ENCODE measurements at places on chromosomes 4 and X.

DNA sequence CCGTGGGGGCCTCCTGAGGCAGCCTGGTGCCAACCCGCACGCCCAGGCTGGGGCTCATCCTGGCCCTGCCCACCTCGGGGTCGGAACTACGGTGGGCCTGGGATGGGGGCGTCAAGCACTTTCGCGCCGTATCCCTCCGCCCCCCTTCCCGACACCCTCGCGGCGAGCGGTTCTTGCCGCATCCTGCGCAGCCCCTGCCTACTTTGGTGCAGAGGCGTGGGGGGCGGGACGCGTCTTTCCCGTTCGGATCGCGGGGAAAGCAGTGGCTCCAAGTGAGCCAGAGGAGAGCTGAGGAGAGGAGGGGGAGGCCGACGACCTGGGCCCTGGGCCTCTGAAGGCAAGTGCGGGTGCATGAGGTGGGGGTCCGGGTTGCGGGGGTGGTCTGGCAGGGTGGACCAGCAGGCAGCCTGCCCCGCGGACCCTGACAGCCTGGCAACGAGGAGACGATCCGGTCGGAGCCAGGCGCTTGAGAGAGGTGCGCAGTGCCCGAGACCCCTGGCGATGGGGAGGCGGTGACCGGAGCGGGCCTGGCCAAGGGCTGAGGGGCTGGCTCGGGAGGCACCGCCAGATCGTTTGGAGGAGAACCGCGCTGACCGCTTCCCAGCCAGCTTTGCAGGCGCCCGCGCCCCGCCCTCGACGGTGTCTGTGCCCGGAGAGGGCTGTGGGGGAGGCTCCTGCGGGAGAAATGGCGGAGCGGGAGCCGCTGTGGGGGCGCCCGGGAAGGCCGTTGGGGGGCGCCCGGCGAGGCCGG lies at the start of gene GPRASP2:
GPRASP2 (plus strand) TSS at position 233 of the 751 bp plus-strand sequence. CDS start 2,422 bp downstream, outside the sequence.
- DNase-seq: no peak

GRCh38 chrX:7828594-7828993 lies 14.4 kb upstream of the VCX start:
- DNase-seq: no peak

DNA sequence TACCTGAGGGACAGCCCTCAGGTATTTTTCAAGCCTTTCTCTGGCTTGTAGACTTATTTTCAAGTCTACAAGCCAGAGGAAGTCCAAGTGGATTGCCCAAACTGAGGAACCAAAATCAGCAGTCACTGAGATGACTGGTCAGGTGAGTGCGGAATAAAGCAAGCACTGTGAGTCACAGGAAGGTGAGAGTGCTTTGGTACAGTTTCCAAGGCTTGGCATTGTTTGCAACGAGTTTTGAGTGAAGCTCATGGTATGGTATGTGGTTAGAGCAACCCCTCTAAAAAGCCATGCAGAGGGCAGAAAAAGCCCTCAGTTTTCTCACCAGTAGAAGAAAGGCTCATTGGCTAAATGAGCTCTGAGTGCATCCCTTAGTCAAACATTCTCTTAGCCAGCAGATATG lies 112.8 kb upstream of the EOLA2 start:
- DNase-seq: no peak

- DNase-seq: no peak
Observed at GRCh38 chr4:98203332-98204235, 57.6 kb upstream of the RAP1GDS1 start.

GRCh38 chr4:84547211-84547610 lies 35.7 kb upstream of the CDS1 start:
- DNase-seq: no peak
